ENCODE measurements at places on chromosomes 2 and 18.
A peak's percentile ranks its signal among the peaks of the same experiment; 100 is the strongest.

DNA sequence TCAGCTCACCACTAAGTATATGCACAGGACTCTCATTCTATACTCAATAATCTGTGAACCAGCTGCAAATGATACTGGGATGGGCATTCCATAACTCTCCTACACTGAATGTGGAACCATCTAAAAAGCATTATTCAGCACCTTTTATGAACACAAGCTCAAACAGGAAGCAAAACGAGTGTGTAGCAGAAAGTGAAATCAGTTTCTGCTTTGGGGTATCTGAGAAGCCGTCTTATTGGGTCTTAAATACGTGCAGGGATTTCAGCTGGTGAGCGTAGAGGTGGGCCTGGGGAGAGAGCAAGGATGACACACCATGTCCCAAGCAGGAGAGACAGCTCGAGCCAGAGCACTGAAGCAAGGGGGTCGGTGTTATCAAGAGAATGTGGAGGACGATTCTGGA is 120.0 kb upstream of the TTN start:
- no peak for DNase-seq

DNA sequence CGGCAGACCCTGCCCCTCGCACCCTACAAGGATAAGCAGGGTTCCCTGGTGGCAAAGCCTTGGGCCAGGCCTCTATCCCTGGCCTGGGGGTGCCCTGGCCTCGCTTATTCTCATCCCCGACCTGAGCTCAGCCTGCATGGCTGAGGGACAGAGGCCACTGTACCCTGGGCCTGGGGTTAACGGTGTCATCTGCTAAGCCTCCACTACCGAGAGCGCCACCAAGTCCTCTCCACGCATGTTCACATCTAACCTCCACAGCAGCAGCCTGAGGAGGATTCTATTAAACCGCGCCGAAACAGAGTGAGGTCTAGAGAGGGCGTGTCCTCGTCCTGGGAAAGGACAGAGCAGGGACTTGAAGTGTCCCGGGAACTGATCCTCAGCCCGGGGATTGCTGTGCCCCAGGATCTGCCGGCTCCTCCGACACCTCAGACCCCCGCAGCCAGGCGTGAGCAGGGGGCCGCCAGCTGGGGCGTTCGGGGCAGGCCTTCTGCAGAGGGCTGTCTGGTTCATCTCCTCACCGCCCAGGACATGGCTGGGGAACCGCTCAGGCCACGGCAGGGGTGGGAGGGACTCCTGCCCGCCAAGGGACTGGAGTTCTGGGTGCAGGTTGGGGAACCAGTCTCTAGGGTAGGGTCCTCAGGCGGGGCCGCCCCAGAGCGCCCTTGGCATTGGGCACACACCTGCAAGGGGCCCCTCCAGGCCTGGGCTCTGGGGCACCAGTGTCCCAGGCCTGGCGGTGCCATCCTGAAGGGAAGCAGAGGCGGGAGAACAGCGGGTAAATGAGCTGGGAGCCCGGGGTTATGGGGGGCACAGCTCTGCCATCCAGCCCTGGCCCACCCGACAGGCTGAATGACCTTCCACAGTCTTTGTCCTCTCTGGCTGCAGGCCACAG is 68.0 kb upstream of the SMAD7 start:
- no peak for DNase-seq

GRCh38 chr2:28642796-28643195 is 108.8 kb upstream of the PPP1CB start:
- DNase-seq, result no peak

DNA sequence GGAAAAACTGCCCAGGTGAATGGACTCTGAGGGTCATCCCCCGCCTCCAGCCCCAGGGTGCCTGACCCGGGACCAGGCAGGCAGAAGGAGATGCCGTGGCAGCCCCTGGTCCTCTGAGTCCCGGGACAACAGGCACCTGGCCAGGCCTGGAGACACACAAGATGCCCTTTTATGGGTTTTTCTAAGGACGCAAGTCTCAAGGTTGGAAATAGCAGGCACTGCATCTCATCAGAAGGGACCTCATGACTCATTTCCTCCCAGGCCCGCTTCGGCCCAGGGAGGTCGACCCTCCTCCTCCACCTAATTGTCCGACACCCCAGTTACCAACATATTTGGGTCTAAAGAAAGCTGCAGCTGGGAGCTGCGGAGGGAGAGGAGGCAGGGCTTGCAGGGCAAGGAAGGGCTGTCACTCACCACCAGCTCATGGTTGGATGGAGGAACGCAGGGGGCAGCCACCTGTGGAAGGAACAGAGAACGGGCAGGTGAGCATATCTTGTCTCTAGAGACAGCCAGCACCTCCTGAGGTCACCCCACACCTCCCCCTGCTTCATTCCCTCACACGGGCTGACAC is 82.9 kb downstream of the TNS1 start:
- DNase-seq, result no peak

DNA sequence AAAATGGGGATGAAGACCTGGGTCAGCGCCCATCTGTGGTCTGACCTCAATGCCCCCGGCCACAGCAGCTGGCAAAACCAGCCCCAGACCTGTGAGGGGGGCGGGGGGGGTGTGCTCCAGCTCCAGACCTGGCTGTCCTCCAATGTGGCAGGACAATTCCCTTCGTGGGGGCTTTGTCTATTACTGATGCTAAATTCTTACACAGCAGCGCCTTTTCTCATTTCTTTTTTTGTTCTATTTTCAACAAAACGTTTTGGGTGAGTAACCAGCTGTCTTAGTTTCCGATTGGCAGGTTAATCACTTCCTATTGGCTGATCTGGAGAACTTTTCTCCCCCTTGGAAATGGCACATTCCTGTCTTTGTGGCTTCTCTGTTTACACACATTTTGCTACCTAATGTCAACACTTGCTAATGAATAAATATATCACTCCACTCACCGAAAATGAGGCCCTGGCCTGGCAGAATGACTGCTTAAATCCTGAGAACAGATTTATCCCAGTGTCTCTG is 4.4 kb downstream of the SMAD7 start:
- no peak for DNase-seq

GRCh38 chr2:25979001-25979400 is 3.3 kb downstream of the KIF3C start:
- DNase-seq, result no peak

DNA sequence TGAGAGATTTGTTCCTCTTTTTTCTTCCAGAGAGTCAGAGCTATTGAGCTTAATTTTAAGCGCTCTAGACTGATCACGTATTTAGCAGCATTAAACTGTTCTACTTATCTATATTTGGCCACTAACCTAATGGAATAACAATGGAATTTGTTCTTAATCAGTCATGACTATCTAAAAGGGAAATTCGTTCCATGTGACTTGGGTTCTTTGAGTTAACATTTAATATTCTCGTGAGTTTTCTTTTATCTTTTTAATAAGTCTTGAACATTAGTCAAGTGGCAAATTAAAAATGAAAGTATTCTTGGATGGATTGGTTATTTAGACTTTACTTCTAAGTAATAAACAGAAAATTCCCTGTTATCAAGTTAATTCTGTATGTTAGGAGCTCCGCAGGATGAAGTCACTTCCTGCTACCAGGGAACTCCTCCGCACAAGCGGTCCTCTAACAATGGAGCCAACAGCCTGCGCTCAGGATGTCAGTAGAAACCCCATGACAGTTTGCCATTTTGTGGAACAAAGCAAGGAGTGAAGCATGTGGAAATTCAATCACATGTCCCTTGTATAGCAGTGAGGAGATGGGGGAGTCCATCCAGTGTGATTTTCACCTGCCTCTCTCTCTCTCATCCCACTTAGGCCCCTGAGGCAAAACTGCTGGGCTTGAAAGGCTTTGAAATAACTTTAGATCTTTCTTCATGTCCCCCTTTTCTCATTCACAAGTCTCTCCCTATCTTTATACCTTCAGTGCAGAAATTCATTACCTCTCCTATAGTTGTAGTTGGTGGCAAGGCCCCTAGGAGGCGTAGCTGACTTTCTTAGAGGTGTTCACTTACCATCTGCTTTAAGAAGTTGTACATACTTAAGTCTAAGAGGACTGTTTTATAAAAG is 138.1 kb downstream of the WDR7 start:
- no peak for DNase-seq

- DNase-seq, result no peak
Observed at GRCh38 chr2:7604456-7604855, 687.2 kb downstream of the RNF144A start.

DNA sequence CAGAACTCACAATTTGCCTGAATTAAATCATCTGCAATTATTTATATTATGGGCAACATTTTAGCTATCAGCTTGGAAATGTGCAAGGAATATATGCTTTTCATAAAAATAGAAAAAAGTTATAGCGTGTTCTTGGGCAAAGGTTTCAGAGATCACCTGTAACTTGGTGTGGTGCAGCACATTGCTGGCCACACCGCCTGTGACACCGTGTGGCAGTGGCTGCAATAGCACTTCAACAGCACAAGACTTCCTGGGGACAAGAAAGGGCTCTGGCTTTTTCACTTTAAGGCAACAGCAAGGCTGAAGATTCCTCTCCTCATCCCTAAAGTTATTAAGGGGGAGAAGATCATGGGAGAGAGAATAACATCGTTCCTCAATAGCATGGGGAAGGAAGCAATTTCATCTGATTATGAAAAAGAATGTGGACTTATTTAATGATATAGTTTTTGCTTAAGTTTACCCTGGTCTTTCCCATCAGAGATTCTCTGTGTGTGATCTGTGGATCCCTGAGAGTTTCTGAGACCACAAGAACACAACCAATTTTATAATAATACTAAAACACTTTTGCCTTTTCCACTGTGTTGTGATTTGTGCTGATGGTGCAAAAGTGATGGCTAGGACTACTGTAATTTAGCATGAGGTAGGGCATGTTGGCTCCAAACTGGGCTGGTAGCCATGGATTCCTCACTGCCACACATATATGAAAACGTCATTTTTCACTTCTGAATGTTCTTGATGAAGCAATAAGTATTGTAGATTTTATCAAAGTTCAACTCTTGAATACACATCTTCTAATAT is 15.0 kb upstream of the SERPINB3 start:
- no peak for DNase-seq

DNA sequence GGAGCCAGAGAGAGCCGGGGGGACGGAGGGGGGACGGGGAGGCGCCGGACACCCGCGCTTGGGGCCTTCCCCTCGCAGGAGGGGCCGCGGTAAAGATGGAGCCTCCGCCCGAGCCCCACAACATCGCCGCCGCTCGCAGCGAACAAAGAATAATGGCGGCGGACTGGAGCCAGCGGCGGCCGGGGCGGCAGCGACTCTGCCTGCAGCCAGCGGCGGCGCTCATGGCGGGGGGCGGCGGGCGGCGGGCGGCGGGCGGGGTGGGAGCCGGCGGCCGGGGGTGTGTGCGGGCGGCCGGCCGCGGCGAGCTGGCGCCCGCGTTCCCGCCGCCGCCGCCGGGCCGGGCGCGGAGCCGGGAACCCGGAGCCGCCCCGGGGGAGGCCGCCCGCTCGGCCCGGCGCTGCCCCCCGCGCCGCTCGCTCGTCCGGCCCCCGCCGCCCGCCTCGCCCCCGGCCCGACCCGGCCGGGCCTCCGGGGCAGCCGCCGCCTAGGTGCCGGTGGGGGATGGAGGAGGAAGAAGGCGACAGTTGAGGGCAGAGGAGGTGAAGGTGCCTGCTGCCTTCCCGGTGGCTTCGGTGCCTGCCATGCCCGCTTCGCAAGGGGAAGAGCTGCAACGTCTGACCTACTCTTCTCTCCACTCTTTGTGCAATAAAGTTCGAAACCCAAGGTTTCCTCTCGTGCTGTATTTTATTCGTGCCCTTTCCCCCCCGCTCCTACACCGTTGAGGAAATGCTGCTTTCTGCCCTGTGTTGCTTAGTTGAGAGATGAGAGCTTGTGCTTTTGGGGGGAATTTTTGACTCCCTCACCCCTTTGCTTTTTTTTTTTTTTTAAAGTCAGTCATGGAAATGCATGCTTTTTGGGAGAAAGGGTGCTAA is 634 bp downstream of the CREB1 start:
- DNase-seq, result peak; percentile 25

- DNase-seq, result no peak
Observed at GRCh38 chr2:236177967-236178889, 10.0 kb upstream of the GBX2 start.

DNA sequence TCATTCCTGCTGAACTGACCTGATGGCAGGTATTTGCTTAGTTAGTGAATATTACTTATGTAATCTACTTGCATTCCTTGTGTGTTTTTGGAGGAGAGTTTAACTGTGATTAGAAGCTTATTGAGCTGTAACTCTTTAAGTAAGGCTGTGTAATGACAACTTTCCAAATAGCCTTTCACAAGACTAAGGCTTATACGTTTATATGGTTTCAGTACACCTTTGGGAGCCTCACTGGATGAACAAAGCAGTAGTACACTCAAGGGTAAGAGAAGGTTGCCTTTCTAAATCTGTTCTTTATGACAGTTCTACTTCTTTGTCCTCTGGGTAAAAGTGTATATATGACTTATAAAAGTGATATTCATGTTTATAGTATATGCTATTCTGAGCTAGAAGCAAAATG is 4.3 kb downstream of the ITPRID2 start:
- DNase-seq, result no peak

GRCh38 chr2:173884025-173884802 is 81.0 kb downstream of the SP3 start:
- DNase-seq, result no peak

DNA sequence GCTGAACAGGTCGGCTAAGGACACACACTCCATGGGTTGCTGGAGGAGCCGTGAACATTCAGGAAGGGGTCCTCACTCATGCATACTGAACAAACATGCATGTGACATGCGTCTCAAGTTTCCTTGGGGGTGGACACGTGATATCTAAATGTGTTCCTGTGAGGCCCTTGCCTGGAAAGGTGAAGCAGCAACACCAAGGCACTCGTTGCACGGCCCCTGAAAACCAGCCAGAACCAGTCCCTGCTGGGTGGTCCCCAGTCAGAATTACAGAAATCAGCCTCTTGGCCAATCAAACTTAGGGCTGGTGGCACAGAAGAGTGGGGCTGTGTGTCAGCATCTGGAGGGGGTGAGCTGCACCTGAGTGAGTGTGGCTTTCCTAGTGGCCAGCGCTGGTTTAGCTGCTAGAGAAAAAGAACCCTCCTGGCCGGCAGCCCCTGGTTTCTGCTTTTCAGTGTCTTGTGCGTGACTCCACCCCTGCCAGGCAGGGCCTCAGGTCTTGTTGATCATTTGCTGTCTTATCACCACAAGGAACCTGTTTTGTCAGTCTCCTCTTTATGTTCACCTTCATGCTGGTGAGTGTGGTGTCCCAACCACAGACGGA is 3.2 kb upstream of the AQP12B start:
- DNase-seq, result no peak

GRCh38 chr18:71001597-71001996 is 712.8 kb downstream of the SOCS6 start:
- no peak for DNase-seq

GRCh38 chr2:122491011-122491410 is 735.6 kb downstream of the TSN start:
- no peak for DNase-seq
